ENCODE measurements at places on chromosomes 3 and 15. TPM values are rescaled to one million over a fixed set of nuclear protein-coding genes. Genes with fewer than 3 reads are reported as not detected.

Gene SH3GL3
- total RNA-seq, result not detected

- H3K36me3 ChIP-seq, result no peaks in the 10 kb centered on the region
- H3K27me3 ChIP-seq, result no peaks in the 10 kb centered on the region
- H3K27ac ChIP-seq, result no peak overlapping the region
These were observed 505.8 kb downstream of the EPHA3 start for GRCh38 chr3:89613241-89613640.

- H3K27me3 ChIP-seq, result no peaks in the 10 kb centered on the region
- no peak for DNase-seq
- H3K36me3 ChIP-seq, result no peaks in the 10 kb centered on the region
- no peak overlapping the region for H3K27ac ChIP-seq
- no peak overlapping the region for H3K4me3 ChIP-seq
These were observed 622.5 kb downstream of the TBL1XR1 start for GRCh38 chr3:176574786-176575185.

Gene SAMMSON
- total RNA-seq, result not detected

Gene PLSCR1
- total RNA-seq, result 63.8 TPM

Gene C3orf20
- not detected for total RNA-seq

DNA sequence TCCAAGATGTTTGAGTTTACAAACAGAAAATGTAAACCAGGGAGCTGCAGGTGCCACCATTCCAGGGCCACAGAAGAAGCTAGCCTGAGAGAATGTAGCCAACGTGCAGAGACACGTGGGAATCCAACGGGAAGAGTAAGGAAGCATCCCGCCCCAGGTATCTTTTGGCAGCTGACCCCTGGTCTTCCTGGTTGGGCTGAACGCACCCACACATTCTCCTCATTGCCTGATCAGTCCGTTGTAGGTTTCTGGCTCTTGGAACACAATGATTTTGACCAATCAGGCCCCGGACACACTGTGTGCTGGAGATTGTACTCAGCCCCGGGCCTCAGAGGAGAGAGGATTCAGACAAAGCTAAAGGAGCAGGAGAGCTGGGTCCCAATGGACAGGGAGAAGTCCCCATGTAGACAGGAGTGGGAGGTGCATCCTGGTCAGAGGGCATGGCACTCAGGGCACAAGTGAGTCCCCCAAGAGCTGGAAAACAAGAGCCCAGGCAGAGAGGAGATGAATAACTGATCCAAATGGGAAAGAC, 102.3 kb downstream of the TPRA1 start:
- no peaks in the 10 kb centered on the region for H3K36me3 ChIP-seq
- DNase-seq, result no peak
- no peak overlapping the region for H3K4me3 ChIP-seq
- H3K4me1 ChIP-seq, result no peaks in the 10 kb centered on the region
- no peaks in the 10 kb centered on the region for H3K27me3 ChIP-seq

- H3K27me3 ChIP-seq, result no peaks in the 10 kb centered on the region
- H3K36me3 ChIP-seq, result no peaks in the 10 kb centered on the region
- H3K4me1 ChIP-seq, result peaks cover 4% of the 10 kb centered on the region
- DNase-seq, result no peak
- peak overlapping the region; percentile 93 for H3K4me3 ChIP-seq
These were observed 868 bp downstream of the BTBD1 start for GRCh38 chr15:83066034-83066733.

Gene SAXO2
- 1.1 TPM for total RNA-seq

- no peaks in the 10 kb centered on the region for H3K27me3 ChIP-seq
- peaks cover 19% of the 10 kb centered on the region for H3K4me1 ChIP-seq
- peak; percentile 31 for DNase-seq
These were observed 758 bp downstream of the SELENOK start for GRCh38 chr3:53890726-53891475.

- DNase-seq, result no peak
- H3K4me3 ChIP-seq, result no peak overlapping the region
- H3K4me1 ChIP-seq, result no peaks in the 10 kb centered on the region
- no peak overlapping the region for H3K27ac ChIP-seq
- H3K36me3 ChIP-seq, result no peaks in the 10 kb centered on the region
- H3K27me3 ChIP-seq, result no peaks in the 10 kb centered on the region
These were observed 27.2 kb downstream of the OXSM start for GRCh38 chr3:25817107-25817506.

Gene PIERCE2
- 1.3 TPM for total RNA-seq

- no peak overlapping the region for H3K4me3 ChIP-seq
- H3K36me3 ChIP-seq, result no peaks in the 10 kb centered on the region
- H3K4me1 ChIP-seq, result no peaks in the 10 kb centered on the region
- H3K27ac ChIP-seq, result no peak overlapping the region
- no peak for DNase-seq
These were observed 53.5 kb downstream of the AMOTL2 start for GRCh38 chr3:134320749-134321148.

GRCh38 chr15:40242601-40243000, 3.7 kb downstream of the PAK6 start:
- no peaks in the 10 kb centered on the region for H3K4me1 ChIP-seq
- H3K36me3 ChIP-seq, result no peaks in the 10 kb centered on the region
- H3K27ac ChIP-seq, result no peak overlapping the region
- DNase-seq, result no peak
- H3K27me3 ChIP-seq, result no peaks in the 10 kb centered on the region
- H3K4me3 ChIP-seq, result no peak overlapping the region

Gene WDR49
- total RNA-seq, result 0.16 TPM
